ENCODE measurements at places on chromosomes 6 and 20. TPM values are rescaled to one million over a fixed set of nuclear protein-coding genes. Genes with fewer than 3 reads are reported as not detected.

Gene HMGN3
- 145 TPM for total RNA-seq

GRCh38 chr6:15184441-15184861 lies 61.4 kb upstream of the JARID2 start:
- no peak for DNase-seq

Gene POPDC3
- 0.20 TPM for total RNA-seq

DNA sequence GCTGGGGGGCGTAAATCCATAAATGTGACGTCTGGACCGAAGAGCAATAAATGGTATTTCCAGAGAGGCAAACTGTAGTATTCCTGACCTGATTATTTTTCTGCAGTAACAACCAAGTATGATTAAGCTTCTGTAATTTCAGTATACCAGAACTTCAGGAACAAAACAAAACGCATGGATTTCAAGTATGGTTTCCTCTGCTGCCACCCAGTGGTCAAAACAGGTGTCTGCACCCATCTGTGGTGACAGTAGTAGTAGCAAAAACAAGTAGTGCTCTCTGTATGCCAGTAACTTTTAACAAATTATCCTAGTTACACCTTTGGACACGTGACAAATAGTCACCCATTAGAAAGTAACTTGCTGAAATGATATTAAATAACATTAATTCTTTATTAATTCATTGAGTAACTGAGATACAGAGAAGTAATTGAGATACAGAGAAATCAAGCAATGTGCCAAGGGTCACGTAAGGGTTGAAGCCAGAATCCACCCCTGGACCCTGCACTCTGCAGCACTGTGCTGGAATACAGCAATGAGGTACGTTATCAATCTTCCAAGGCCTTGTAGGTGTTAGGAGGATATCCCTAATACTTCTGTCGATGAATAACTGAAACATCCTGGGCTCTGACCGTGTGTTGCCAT lies 7.9 kb downstream of the CALHM4 start:
- DNase-seq, result peak; percentile 70

DNA sequence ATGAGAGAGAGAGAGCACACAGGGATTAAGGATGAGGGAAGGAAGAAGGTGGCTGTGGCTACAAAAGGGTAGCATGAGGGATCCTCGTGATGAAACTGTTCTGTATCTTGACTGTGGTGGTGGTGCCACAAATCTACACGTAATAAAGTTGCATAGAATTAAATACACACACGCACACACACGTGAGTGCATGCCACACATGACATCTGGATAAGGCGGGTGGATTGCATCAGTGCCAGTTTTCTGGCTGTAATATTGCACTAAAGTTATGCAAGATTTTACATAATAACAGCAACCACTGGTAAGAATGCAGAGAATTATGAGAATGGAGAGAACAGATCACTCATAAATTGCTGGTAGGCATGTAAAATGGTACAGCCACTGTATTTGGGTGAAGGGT lies 16.9 kb upstream of the STK35 start:
- no peak for DNase-seq

DNA sequence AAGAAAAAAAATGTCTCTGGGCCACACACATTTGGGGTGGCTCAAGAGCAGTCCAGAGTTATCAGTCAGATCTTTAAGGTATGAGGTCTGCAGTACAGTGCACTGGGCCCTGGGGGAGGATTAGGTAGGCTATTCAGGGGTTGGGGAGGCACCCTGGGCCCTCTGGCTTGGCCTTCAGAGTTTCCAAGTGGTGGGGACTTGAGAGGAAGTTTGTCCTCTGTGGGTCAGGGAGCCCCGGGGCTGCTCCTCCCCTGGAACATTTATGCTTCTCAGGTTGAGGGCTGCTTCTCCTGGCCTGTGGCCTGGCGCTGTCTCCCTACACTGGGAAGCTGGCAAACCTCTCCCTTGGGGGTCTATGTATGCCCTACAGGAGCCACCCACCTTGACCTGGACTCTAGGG lies 46.0 kb downstream of the PTK7 start:
- no peak for DNase-seq

GRCh38 chr6:119204719-119205118 lies 126.3 kb upstream of the FAM184A start:
- DNase-seq, result no peak

Gene CENPB
- total RNA-seq, result 54.5 TPM

DNA sequence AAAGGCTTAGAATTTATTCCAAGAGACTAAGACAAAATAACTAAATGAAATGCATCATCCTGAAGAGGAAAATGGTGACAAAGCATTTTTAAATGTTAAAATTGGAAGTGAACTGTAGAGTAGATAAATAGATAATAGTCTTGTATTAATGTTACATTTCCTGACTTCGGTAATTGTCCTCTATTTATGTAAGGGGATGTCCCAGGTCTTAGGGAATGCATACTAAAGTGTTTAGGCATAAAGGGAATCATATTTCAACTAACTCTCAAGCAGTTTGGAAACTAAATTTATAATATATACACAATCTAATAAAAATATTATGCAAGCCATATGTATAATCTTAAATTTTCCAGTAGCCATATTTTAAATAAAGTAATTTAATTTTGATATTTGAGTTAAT lies 159.3 kb downstream of the WDR27 start:
- DNase-seq, result no peak

Measured in HepG2 (cell line).